ENCODE measurements at places on chromosomes 13 and 19.

- DNase-seq: no peak
Measured at GRCh38 chr13:40402931-40403431, 263.5 kb downstream of the FOXO1 start.

- no peak for DNase-seq
Measured at GRCh38 chr13:47843005-47843404, 158.1 kb downstream of the SUCLA2 start.

DNA sequence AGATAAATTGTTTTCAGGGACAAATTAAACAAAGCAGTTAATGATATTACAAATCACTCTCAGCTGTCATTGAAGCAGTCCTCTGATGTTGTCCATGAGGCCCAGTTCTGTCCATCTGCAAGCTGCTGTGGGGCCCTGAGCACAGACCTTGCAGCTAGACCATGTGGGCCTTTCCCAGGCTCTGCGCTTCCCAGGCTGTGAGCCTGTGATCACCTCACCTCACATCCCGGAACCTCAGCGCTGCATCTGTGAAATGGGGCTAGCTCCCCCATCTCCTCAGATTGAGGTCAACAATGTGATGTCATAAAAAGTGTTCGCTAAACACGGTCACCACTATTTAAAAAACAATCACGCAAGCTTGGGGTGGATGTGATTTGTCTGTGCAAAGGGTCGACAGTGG, 51.9 kb upstream of the UQCRFS1 start:
- DNase-seq: no peak

- no peak for DNase-seq
Measured at GRCh38 chr13:24178847-24179485, 18.4 kb downstream of the SPATA13 start.

- DNase-seq: no peak
Measured at GRCh38 chr19:3469638-3470499, 10.5 kb downstream of the SMIM24 start.

GRCh38 chr19:54173359-54173699, 369 bp upstream of the TMC4 start:
- DNase-seq: no peak

DNA sequence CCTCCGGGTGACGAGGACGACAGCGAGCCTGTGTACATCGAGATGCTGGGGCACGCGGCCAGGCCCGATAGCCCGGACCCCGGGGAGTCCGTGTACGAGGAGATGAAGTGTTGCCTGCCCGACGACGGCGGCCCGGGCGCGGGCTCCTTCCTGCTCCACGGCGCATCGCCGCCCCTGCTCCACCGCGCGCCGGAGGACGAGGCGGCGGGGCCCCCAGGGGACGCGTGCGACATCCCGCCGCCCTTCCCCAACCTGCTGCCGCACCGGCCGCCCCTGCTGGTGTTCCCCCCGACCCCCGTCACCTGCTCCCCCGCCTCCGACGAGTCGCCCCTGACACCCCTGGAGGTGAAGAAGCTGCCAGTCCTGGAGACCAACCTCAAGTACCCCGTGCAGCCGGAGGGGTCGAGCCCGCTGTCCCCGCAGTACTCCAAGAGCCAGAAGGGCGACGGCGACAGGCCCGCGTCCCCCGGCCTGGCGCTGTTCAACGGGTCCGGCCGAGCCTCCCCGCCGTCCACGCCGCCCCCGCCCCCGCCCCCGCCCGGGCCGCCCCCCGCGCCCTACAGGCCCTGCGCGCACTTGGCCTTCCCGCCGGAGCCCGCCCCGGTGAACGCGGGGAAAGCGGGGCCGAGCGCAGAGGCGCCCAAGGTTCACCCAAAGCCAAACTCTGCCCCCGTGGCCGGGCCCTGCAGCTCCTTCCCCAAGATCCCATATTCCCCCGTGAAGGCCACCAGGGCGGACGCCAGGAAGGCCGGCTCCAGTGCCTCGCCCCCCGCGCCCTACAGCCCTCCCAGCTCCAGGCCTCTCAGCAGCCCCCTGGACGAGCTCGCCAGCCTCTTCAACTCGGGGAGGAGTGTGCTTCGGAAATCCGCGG, 511.3 kb downstream of the MYO16 start:
- no peak for DNase-seq

GRCh38 chr13:85685436-85685835, 113.8 kb downstream of the SLITRK6 start:
- DNase-seq: no peak

GRCh38 chr13:38821770-38822551, 135.1 kb downstream of the FREM2 start:
- no peak for DNase-seq

Data from RKO (cell line).